Activated T-cell treated with anti-CD3 and anti-CD28 coated beads for 48 hours (primary cell): ENCODE measurements at places on chromosomes 7 and 10.

GRCh38 chr10:104327745-104328645 is 10.3 kb downstream of the ITPRIP start:
- no peak for DNase-seq

- DNase-seq = no peak
Observed at GRCh38 chr10:69498711-69499471, 47.6 kb downstream of the TSPAN15 start.

DNA sequence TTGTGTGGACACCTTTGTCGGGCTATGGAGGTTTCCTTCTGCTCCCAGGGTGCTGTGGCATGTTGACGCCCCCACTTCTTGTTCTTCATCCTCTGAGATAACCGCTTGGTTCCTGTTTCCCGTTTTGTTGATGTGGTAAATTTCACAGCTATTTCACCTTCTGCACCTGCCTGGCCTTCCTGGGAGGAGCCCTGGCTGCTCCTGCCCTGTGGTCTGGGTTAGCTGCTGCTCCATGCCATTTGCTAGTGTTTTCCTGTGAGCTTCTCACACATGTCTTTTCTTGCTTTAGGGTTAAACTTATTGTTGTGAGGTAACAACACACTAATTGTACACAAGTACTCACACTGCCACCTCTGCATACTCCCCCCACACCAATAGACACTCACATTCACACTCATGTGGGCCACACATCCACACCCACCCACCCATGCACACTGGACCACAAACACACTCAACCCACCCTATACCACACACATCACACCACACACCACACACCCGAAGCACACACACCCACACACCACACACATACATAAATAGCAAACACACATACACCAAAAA is 46.5 kb upstream of the MSMB start:
- no peak for DNase-seq

GRCh38 chr10:132383751-132384196 is 13.2 kb upstream of the PWWP2B start:
- no peak for DNase-seq

DNA sequence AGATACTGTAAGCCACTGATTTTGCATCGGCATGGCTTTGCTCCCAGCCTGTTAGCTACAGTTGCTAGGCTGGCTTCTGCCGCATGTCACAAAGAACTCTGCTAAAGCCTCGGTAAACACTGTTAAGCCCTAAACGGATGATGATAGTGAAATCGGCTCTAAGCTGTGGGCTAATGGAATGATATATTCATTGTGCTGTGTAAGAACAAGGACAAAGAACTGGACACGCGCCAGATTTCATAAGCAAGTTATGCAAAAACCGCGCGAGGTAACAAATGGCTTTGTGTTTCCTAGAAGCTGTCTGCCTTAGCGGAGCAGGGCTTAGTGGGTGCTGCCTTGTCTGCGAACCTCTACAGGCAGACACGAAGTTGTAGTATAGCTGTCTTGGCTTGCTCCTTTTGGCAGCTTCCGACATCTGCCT is 331.3 kb upstream of the COBL start:
- DNase-seq = no peak

GRCh38 chr7:72785166-72785955 is 42.6 kb downstream of the TYW1B start:
- DNase-seq = no peak

GRCh38 chr7:39709029-39709428 is 85.7 kb downstream of the RALA start:
- no peak for DNase-seq

- DNase-seq = no peak
Observed at GRCh38 chr10:124321433-124322089, 97.2 kb downstream of the OAT start.

- no peak for DNase-seq
Observed at GRCh38 chr10:2936816-2937215, 130.5 kb upstream of the PFKP start.

DNA sequence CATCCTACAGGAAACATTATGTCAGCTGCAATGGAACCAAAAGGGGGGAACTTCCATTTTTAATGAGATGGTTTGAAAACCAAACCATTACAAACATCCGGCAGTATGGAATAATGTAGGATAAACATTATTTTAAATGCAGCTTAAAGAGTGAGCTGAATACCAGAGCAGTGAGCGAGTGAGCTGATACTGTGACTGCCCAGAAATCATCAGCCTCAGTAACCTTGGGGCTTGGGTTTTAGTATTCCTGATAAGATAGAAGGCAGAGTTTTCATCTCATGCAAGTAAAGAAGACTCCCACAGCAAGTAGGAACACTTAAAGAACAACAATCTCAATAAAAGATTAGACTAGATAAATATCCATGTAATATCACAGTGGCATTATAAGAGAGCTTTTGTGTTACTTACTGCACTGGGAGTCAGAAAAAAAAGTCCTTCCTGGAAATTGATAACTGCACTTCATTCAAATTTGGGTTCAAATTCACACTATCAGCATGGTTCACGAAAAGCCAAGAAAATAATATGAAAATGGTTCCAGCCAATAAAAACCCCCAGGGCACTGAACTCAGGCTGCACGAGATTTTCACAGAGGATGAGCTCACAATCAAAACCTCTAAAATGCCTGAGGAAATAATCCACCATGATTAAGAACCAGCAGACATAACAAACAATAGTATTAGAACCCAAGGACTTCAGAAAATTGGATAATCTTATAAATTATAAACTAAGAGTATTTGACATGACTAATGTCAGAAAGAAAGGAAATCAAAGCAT is 115.7 kb downstream of the MTPAP start:
- DNase-seq = no peak

DNA sequence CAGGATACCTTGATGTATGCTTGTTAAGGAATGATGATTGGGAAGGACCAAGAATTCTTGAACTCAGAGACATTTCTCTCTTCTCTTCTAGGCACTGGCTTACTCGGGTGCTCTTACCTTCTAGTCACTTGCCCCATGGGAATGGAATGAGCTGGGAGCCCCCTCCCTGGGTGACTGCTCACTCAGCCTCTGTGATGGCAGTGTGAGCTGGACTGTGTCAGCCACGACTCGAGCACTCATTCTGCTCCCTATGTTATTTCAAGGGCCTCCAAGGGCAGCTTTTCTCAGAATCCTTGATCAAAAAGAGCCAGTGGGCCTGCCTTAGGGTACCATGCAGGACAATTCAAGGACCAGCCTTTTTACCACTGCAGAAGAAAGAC is 10.7 kb downstream of the ZDHHC16 start:
- DNase-seq = no peak

GRCh38 chr10:93806903-93807302 is 49.2 kb downstream of the LGI1 start:
- DNase-seq = no peak

DNA sequence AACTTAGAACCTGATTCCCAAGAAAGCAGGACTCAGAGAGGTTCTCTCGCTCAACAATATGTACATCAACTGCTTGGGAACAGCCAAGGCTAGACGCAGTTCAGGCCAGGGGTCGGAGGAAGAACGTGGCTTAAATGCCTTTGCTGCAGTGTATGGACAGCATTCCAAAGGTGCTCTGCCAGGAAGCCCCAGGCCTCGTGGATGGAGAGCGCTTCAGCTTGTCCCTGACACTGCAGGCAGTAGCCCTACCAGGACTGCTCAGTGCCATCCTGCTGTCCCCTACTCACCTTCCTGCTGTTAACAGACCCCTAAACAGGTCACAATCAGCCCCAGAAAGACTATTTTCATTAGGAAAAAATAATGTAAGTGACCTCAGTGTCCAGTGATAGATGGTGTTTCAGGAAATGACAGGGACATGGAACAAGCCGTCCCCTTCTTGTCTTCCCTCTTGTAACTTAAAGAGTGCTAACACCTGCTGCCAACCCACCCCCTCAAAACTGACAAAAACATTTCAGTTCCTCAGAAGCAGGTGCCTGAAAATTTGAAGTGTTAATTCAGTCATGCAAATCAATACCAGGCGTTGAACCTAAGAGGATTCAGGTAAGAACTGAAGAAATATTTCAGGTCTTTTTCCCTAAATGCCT is 16.5 kb downstream of the CREB3L2 start:
- DNase-seq = no peak
